ENCODE measurements at places on chromosomes 4 and X. TPM values are rescaled to one million over a fixed set of nuclear protein-coding genes. Genes with fewer than 3 reads are reported as not detected.

CSN2 gene
- total RNA-seq: not detected

HSD17B10 gene
- total RNA-seq: 111 TPM

ARHGAP4 gene
- total RNA-seq: 2.2 TPM

LRP2BP gene
- 1.7 TPM for total RNA-seq

SPANXA2 gene
- not detected for total RNA-seq

CT55 gene
- total RNA-seq: not detected

FGF2 gene
- 3.3 TPM for total RNA-seq

FAM47E gene
- under 0.01 TPM for total RNA-seq

MAGED4 gene
- 3.9 TPM for total RNA-seq

GPR143 gene
- 186 TPM for total RNA-seq

S100G gene
- not detected for total RNA-seq

DCAF8L2 gene
- total RNA-seq: not detected

KIT gene
- 42.2 TPM for total RNA-seq

UGT2B10 gene
- total RNA-seq: not detected

SMPX gene
- not detected for total RNA-seq
